Activated T-cell treated with anti-CD3 and anti-CD28 coated beads, Interleukin-2, amount 50 U/mL, for 72 hours (primary cell): ENCODE measurements at places on chromosomes 11 and 22. TPM values are rescaled to one million over a fixed set of nuclear protein-coding genes. Genes with fewer than 3 reads are reported as not detected.

FAM76B gene
- total RNA-seq = 60.6 TPM

GRCh38 chr11:67381244-67381972 is 8.0 kb upstream of the CLCF1 start:
- no peak for DNase-seq

- DNase-seq = no peak
Observed at GRCh38 chr11:104365676-104366075, 201.7 kb upstream of the PDGFD start.

DNA sequence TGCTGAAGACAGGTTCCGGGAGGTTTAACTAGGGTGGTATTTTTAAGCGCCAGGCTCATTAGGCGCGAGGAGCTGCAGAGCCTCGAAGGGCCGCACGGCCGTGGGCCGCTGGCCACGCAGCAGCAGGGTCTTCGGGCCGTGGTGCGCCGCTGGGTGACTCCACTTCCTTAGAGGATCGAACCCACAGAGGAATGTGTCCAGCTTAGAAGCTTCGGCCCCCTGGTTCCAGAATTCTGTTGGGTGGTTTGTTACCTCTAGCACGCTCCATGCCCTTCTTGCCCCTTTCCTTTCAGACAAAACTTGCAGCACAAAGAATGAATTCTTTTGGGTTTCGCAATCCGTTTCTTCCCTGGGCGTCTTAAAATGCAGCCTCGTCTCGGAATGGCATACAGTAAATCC is 773 bp upstream of the PATL1 start:
- DNase-seq = no peak

TMPRSS4 gene
- 0.07 TPM for total RNA-seq

- no peak for DNase-seq
Observed at GRCh38 chr11:72217841-72218240, 1.2 kb downstream of the FOLR2 start.

UPK3A gene
- total RNA-seq = not detected

DNA sequence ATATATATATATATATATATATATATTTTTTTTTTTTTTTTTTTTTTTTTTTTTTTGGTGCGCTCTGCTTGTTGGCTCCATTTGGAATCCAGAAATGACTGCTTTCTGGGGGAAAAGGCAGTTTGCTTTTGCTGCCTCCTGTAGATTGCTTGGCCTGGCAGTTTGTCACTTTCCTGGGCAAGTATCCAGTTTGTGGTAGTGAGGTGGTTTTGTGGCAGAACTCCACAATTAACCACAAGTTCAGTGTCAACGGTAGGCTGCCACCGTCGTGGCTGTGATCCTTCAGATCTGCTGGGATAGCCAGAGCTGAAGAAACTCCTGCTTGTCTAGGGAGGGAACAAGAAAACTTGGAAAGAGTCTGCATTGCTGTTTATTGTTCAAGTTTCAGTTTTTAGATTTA is 5.0 kb upstream of the PDE3B start:
- DNase-seq = no peak

DNA sequence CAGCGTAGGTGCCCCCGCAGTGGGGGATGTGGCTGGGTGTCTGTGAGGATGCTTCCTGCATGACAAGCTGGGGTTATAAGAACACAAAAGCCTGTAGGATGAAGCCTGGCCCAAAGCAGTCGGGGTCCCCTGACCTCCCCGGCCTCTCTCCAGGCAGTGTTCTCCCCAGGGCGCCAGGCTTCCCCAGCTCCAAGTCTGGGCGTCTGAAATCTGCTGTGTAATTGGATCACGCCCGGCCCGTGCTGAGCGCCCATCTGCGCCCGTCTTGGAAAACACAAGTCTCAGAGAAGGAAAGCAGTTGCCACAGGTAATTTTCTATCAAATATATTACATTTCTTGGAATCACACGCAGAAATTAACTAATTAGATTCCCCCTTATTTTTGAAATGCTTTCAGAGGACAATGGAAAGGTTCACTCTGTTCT is 233.3 kb downstream of the CTTN start:
- DNase-seq = no peak

- DNase-seq = no peak
Observed at GRCh38 chr22:45775062-45775461, 103.4 kb downstream of the ATXN10 start.

DNA sequence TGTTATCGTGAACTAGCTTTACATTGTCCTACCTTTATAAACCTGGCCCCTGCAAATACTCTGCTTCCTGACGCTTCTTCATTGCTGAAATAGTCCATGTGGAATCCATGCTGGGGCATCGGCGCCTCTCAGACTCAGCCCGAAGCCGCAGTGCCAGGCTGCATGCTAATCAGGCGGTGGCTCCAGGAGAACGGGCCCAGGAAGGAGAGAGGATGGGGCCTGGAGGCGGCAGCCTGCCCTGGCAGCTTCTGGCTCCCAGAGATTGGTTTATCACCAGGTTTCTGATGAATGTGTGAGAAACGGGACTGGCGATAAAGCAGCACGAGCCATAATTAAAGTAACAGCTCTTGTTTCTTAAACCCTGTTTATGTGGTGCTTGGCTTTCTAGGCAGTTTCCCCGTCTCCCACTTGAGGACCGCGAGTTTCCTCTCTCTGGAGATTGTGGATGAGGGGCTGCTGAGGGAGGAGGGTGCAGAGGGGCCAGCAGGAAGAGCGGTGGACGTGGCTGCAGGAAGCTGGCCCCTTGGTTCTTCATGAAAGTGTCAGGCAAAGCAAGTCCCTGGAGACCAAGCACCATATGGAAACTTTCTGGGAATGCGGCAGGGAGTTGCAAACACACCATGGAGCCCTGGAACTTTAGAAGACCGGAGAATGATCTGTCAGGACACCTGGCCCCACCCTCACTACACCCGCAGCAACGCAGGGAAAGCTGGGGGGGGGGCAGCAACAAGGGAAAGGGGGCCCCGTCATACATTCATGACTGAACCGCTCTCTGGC is 93.4 kb downstream of the NTM start:
- DNase-seq = no peak

E2F8 gene
- 21.1 TPM for total RNA-seq

- no peak for DNase-seq
Observed at GRCh38 chr11:58561394-58562098, 14.1 kb downstream of the LPXN start.

- DNase-seq = no peak
Observed at GRCh38 chr22:37345863-37346504, 63.7 kb downstream of the CYTH4 start.
